ENCODE measurements at places on chromosomes 1 and 21.

DNA sequence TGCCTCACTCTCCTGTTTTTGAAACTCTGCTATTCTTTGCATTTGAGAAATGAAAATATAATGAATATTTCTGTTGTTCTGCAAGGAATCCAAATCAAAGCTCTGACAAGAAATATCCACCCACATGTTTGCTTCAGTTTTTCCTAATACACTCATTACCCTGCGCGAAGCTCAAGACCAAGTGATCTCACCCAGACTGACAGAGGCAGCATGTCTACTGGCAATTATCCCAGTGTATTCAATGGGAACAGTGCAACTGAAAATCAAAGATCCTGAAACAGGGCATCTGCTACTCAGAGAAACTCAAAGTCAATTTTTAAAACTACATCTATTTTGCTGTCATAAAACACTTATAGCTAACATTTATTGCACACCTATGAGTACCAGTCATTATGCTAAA, 321.0 kb upstream of the LRRC7 start:
- no peak for DNase-seq

DNA sequence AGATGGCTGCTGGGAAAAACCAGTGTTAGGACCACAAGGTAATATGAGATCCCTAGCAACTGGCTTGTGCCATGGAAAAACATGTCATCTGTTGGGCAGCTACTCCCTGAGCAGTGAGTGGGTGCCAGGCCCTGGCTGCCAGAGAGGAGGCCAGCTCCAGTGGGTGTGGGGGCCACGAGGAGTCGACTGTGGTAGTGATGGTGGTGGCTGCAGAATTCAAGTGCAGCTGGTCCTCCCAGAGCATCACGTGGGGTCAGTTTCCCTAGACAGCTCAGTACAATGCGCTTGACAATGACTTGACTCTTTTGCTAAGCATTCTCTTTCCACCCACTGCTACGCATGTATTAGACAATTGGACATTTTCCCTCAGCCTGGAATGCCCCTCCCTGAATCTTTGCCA, 14.5 kb upstream of the CDC42 start:
- DNase-seq: no peak

DNA sequence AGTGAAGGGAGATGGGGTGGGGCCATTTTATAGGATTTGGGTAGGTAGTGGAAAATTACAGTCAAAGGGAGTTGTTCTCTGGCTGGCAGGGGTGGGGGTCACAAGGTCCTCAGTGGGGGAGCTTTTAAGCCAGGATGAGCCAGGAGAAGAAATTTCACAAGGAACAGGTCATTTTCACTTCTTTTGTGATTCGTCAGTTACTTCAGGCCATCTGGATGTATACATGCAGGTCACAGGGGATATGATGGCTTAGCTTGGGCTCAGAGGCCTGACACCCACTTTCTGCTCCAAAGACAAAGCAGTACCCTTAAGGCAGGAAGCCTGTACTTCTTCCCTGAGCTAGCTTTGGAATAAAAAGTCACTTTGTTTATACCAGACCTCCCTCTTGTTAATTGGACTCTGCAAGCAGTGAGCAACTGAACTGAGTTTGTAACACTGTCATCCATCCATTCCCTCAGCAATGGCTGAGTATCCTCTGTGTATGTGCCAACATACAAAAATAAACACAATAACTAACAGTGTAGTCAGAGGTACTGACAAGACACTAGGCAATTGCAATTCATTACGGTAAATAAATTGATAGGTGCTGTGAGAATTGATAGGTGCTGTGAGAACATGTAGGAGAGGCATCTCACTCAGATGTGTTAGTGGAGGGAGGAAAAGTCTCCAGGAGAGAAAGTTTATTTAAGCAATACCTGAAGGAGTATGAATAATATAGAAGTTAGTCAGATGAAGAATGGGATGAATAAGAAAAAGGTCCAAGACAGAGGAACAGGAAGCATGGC, 14.7 kb upstream of the RGS2 start:
- no peak for DNase-seq

GRCh38 chr1:73979684-73980083, 218.3 kb downstream of the LRRIQ3 start:
- DNase-seq: no peak

DNA sequence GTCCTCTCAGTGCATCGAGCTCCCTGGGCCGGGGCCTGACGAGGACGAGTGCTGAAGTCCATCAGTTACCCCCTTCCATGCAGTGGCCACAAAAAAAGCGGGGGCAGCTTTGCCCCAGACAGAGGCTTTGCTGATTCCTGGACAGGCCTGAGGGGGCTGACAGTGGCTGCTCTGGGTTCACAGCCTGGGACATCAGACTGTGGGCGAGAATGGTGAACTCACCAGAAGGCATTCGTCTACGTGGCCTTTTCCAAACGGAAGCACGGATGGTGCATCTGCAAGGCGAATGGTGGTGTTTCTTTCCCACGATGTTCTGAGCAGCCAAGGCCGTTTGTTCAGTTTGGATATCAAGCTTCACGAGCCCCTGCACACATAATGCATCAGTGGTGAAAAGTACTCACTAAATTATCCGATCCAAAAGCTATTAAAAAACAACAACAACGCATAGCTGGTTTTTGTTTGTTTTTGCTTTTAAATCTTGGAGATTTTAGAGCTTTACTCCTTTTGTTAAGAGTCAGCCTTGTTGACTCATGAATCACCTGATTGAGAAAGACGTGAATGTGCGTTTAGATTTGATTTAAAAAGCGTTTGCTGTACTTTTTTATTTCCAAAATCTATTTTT, 6.3 kb upstream of the ZBTB21 start:
- no peak for DNase-seq

- DNase-seq: no peak
Observed at GRCh38 chr21:34846601-34847112, 177.9 kb downstream of the CLIC6 start.

- no peak for DNase-seq
Observed at GRCh38 chr1:114828251-114828650, 26.4 kb upstream of the SYCP1 start.

GRCh38 chr1:209643285-209644020, 8.8 kb downstream of the LAMB3 start:
- no peak for DNase-seq

Data from stimulated activated CD8-positive, alpha-beta memory T cell treated with anti-CD3 and anti-CD28 coated beads, Interleukin-12 subunit alpha, Interleukin-12 subunit beta, amount 100 ng/mL, for 1 hour (primary cell).